ENCODE measurements at places on chromosomes 7 and 10. TPM values are rescaled to one million over a fixed set of nuclear protein-coding genes. Genes with fewer than 3 reads are reported as not detected.

DNA sequence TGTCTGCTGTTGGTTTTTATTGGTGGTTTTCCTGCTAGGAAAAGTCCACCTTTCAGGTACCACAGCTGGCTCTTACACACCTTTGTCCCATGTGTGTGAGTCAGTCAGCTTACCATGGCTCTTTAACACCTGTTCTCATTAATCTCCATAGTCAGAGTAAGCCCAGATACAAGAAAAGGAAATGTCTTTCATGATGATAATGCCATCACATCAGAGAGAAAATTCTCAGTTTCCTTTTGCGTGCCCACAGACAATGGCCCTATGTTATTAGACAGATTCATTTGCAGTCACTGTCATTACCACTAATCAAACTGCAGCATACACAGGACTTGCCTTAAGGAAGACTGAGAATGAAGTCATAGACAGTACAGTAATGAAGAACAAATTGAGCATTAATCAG, 1583.6 kb upstream of the LRRTM3 start:
- no peak for DNase-seq

- no peak for DNase-seq
These were observed 58.0 kb downstream of the AHCYL2 start for GRCh38 chr7:129282865-129283264.

TRPV6 gene
- not detected for total RNA-seq

DNA sequence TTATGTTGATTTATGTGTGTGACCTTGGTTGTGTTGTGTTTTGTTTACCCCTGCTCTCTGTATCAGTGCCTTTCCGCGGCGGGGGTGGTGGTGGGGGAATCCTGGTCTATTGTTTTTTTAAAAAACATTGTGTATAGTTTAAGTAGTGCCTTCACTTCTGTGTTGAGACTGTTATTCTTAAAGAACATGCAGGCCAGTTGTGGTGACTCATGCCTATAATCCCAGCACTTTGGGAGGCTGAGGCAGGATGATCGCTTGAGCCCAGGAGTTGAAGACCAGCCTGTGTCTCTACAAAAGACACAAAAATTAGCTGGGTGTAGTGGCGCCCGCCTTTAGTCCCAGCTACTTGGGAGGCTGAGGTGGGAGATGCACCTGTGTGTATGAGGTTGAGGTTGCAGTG, 429.0 kb upstream of the LRGUK start:
- DNase-seq: no peak

HOXA13 gene
- total RNA-seq: 0.70 TPM

DNA sequence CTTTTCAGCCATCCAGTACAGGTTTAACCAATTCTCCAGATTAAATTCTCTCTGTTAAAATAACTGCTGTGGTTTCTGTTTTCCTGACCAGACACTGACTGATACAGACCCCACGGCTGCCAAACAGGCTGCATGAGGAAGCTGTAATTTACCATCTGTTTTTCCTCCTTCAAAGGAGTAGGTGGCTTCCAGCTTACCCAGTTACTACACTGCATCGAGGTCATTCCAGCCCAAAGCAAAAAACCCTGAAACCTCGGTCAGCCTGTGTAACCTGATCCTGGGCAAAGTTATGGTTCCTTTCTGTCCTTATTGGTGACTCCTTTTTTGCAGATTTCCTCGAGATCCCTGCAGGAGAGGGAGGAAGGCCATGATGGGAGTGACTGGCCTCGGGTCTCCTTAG, 27.9 kb upstream of the LOXL4 start:
- no peak for DNase-seq

ASZ1 gene
- not detected for total RNA-seq

DNA sequence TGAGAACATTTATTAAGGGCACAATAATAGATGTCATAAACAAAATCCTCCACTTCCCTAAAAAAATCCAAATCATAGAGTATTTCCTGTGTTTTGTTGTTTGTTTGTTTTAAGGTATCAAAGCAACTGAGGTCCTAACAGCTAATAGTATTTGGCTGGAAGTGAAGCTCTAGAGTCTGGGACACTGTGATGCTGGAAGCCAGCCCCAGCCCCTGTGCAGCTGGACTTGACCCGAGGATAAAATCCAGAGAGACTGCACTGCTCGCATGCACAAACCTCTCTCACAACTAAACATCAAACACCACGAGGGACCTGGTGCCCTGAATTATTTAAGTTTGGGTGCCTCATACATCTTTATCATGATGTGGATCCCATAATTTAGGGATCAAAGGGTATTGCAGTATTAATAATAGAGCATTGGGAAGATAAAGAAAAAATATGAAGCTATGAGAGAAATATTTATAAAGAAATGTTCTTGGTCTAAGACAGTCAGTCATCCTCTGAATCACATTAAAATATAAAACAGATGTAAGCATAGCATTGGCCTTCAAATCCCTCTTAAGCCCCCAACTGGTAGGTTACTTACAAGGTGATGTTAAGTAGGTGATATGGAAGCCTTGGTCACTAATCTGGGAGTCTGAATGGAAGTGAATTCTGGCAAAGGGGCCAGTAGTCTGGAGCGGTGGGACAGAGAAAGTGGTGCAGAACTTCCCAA, 44.4 kb downstream of the CUBN start:
- DNase-seq: no peak

DNA sequence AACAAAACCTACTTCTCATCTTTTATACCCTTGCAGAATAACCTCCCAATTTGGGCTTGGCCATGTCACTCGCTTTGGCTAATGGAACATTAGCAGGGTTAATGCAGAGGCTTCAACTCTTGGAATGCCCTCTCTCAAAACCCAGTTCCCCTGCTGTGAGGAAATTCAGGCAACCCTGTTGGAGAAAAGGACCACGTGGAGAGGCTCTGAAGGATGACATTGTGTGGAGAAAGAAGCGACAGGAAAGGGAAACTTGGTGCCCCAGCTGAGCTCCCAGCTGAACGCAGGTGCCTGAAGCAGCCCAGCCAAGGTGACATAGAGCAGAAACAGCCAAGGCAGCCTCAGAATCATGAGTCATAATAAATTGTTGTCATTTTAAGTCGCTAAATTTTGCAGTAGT, 214.2 kb upstream of the GHITM start:
- no peak for DNase-seq
